Activated B cell treated with CpG ODN at 0.5 μM for 24 hours (primary cell): ENCODE measurements at places on chromosomes 5 and 9.
A peak's percentile ranks its signal among the peaks of the same experiment; 100 is the strongest.

- DNase-seq: peak; percentile 21
- no peak within 1 kb of the TSS for H3K27ac ChIP-seq
- no peaks in the 10 kb centered on the region for H3K36me3 ChIP-seq
- H3K4me1 ChIP-seq: no peaks in the 10 kb centered on the region
- peaks cover 5% of the 10 kb centered on the region for H3K27me3 ChIP-seq
Measured at GRCh38 chr9:25678147-25678666, at the start of gene TUSC1. TUSC1 (minus strand) TSS chr9:25678444; CDS start chr9:25678312, 132 bp downstream.

DNA sequence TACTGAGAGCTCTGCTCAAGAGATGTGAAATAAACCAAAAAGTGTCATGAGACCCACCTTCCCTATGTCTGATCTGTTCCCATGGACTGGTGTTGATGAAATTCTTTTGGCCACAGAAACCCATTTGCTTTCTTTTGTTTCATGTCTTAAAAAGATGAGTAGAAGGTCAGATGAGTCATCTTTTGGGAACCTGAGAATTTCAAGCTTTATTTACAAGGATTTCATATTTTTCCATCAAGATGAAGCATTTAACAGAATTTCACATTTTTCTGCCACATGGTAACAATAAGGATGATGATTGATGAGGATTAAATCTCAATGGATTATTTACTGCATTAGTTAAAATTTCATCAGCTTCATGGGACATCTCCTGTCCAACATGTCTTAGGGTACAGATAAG lies 337.8 kb downstream of the DEPDC1B start:
- no peaks in the 10 kb centered on the region for H3K36me3 ChIP-seq
- no peak overlapping the region for H3K4me3 ChIP-seq
- DNase-seq: no peak
- no peaks in the 10 kb centered on the region for H3K27me3 ChIP-seq
- H3K4me1 ChIP-seq: no peaks in the 10 kb centered on the region
- no peak overlapping the region for H3K27ac ChIP-seq

- H3K4me3 ChIP-seq: no peak overlapping the region
- DNase-seq: no peak
- peaks cover 22% of the 10 kb centered on the region for H3K27me3 ChIP-seq
- H3K27ac ChIP-seq: no peak overlapping the region
Measured at GRCh38 chr9:91844701-91845291, 105.2 kb downstream of the ROR2 start.

GRCh38 chr9:120308495-120308894 lies 271.5 kb downstream of the CDK5RAP2 start:
- no peaks in the 10 kb centered on the region for H3K4me1 ChIP-seq
- H3K27me3 ChIP-seq: peaks cover 15% of the 10 kb centered on the region
- H3K4me3 ChIP-seq: no peak overlapping the region
- H3K36me3 ChIP-seq: no peaks in the 10 kb centered on the region
- DNase-seq: no peak

GRCh38 chr9:92647671-92648473 lies 22.1 kb downstream of the IPPK start:
- H3K4me1 ChIP-seq: no peaks in the 10 kb centered on the region
- no peaks in the 10 kb centered on the region for H3K27me3 ChIP-seq
- H3K4me3 ChIP-seq: no peak overlapping the region
- no peak for DNase-seq
- H3K27ac ChIP-seq: no peak overlapping the region
- H3K36me3 ChIP-seq: peaks cover 87% of the 10 kb centered on the region

- no peak overlapping the region for H3K27ac ChIP-seq
- no peak for DNase-seq
- peaks cover 16% of the 10 kb centered on the region for H3K27me3 ChIP-seq
- no peaks in the 10 kb centered on the region for H3K36me3 ChIP-seq
- no peak overlapping the region for H3K4me3 ChIP-seq
Measured at GRCh38 chr5:156981481-156981880, 18.5 kb upstream of the TIMD4 start.

- H3K27ac ChIP-seq: no peak overlapping the region
- no peaks in the 10 kb centered on the region for H3K36me3 ChIP-seq
- no peak for DNase-seq
- H3K4me1 ChIP-seq: no peaks in the 10 kb centered on the region
- no peak overlapping the region for H3K4me3 ChIP-seq
- H3K27me3 ChIP-seq: peaks cover 2% of the 10 kb centered on the region
Measured at GRCh38 chr5:175567954-175568353, 89.6 kb downstream of the SFXN1 start.

DNA sequence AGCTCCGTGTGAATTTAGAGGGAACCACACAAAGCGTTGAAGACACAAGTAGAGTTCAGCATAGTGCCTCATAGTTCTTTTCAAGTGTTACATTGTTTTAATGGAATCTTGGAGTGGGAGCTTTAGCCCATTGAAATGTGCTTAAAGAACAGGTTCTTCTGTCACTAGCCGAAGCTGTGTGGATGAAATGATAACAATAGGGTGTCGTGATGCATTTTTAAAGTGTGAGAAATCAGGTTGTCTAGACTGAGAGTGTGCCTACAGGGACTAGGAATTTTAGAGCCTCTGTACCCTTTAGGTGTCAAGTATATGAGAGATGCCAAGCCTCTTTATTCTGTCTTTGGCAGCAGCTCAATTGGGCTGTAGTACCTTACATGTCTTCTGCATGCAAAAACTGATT lies 83.0 kb downstream of the NDUFS4 start:
- no peak for DNase-seq
- no peaks in the 10 kb centered on the region for H3K27me3 ChIP-seq
- peaks cover 44% of the 10 kb centered on the region for H3K36me3 ChIP-seq
- no peak overlapping the region for H3K27ac ChIP-seq

DNA sequence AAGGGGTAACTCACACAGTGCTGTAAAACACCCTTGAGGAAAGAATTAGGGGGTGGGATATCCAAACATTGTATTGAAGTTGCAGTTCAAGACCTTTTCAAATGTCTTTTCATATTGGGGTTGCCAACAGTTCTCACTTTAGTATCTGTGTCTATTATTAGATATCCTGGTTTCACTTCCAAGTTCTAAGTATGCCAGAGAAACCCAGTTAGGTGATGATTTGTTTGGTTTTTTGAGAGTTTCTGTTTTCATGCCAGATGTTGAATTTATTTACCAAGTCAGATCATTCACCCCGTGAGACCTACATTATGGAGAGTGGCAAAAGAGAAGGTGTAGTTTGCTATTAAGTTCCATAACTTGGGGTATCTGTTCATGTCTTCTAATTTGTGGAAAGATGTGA lies 64.5 kb downstream of the C9orf152 start:
- peak overlapping the region; percentile 91 for H3K27ac ChIP-seq
- H3K27me3 ChIP-seq: no peaks in the 10 kb centered on the region
- DNase-seq: no peak
- H3K36me3 ChIP-seq: peaks cover 68% of the 10 kb centered on the region

GRCh38 chr5:137075163-137075970 lies 423.8 kb downstream of the SPOCK1 start:
- H3K4me1 ChIP-seq: peaks cover 15% of the 10 kb centered on the region
- H3K4me3 ChIP-seq: no peak overlapping the region
- no peaks in the 10 kb centered on the region for H3K27me3 ChIP-seq
- H3K36me3 ChIP-seq: no peaks in the 10 kb centered on the region

- no peak overlapping the region for H3K27ac ChIP-seq
- no peak overlapping the region for H3K4me3 ChIP-seq
- no peak for DNase-seq
- no peaks in the 10 kb centered on the region for H3K27me3 ChIP-seq
- no peaks in the 10 kb centered on the region for H3K4me1 ChIP-seq
- no peaks in the 10 kb centered on the region for H3K36me3 ChIP-seq
Measured at GRCh38 chr9:12838546-12838945, 63.7 kb downstream of the LURAP1L start.

- peaks cover 11% of the 10 kb centered on the region for H3K4me1 ChIP-seq
- DNase-seq: no peak
- peaks cover 23% of the 10 kb centered on the region for H3K36me3 ChIP-seq
- H3K27me3 ChIP-seq: no peaks in the 10 kb centered on the region
Measured at GRCh38 chr5:113027431-113027830, 50.8 kb downstream of the DCP2 start.

- no peaks in the 10 kb centered on the region for H3K36me3 ChIP-seq
- no peak overlapping the region for H3K4me3 ChIP-seq
- H3K27ac ChIP-seq: no peak overlapping the region
- H3K4me1 ChIP-seq: peaks cover 13% of the 10 kb centered on the region
Measured at GRCh38 chr9:91186632-91187108, 175.0 kb downstream of the AUH start.

DNA sequence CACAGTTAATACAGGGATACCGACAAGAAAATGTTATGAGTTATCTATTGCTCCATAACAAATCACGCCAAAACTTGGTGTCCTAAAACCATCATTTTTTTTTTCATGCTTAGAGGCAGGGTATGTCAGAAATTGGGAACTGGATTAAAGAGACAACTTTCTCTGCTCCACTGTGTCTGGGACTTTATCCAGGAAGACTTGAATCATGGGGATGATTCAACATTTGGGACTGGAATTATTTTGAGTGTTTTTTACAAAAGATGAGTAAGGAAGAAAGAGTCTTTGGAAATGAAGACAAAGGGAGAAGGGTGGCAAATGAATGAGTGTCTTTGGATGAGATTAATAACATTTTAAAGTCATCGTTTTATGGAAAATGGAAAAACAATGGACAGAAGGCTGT lies 1883.7 kb upstream of the C9orf72 start:
- H3K4me1 ChIP-seq: no peaks in the 10 kb centered on the region
- DNase-seq: no peak
- no peaks in the 10 kb centered on the region for H3K36me3 ChIP-seq
- no peak overlapping the region for H3K27ac ChIP-seq
- H3K27me3 ChIP-seq: no peaks in the 10 kb centered on the region
- no peak overlapping the region for H3K4me3 ChIP-seq

- no peak overlapping the region for H3K27ac ChIP-seq
- no peaks in the 10 kb centered on the region for H3K4me1 ChIP-seq
- DNase-seq: no peak
- no peak overlapping the region for H3K4me3 ChIP-seq
Measured at GRCh38 chr5:86688406-86688805, 70.7 kb downstream of the COX7C start.

DNA sequence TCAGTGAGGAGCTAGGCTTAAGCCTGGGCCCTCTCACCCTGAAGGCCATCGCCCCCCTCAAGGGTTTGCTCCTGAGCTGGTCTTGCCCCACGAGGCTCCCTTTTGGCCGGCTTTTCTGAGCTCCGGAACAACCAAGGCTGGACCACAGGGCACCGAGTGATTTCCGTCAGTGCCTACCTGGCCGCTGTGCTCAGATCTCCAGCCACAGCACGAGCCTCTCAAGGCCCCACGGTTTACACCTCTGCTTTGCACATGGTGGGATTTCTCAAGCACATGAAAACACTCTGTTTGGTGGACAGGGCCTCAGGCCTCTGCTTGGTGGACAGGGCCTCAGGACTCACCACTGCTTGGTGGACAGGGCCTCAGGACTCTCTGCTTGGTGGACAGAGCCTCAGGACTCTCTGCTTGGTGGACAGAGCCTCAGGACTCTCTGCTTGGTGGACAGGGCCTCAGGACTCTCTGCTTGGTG lies 15.8 kb downstream of the CLPTM1L start:
- H3K36me3 ChIP-seq: peaks cover 77% of the 10 kb centered on the region

- no peak overlapping the region for H3K27ac ChIP-seq
- H3K4me1 ChIP-seq: no peaks in the 10 kb centered on the region
- H3K27me3 ChIP-seq: no peaks in the 10 kb centered on the region
- H3K4me3 ChIP-seq: no peak overlapping the region
- no peak for DNase-seq
- no peaks in the 10 kb centered on the region for H3K36me3 ChIP-seq
Measured at GRCh38 chr9:80197661-80198060, 625.9 kb downstream of the TLE4 start.

DNA sequence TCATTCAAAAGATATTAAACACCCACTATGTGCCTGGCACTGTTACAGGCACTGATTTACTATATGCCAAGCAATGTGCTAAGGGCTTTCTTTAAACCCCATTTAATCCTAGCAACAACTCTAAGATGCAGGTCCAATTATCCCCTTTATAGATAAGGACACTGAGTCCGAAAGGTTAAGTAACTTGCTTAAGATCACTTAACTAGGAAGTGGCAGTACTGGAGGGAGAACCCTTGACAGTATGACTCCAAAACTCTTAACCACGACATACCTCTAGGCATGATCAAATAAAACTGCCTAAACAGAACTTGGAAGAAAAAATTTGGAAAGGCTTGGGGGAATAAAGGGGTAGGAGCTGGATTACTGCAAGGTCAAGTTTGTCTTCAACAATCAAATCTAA lies 1.7 kb downstream of the RAB14 start:
- H3K4me3 ChIP-seq: peak overlapping the region; percentile 94
- peaks cover 11% of the 10 kb centered on the region for H3K36me3 ChIP-seq
- no peaks in the 10 kb centered on the region for H3K27me3 ChIP-seq
- DNase-seq: no peak
- peaks cover 70% of the 10 kb centered on the region for H3K4me1 ChIP-seq
- peak overlapping the region; percentile 57 for H3K27ac ChIP-seq

GRCh38 chr9:133737774-133738639 lies at the start of gene SARDH:
SARDH (minus strand) TSS chr9:133738352; CDS start chr9:133734173, 4,179 bp downstream.
- H3K4me3 ChIP-seq: peak within 1 kb of the TSS; percentile 65
- no peak within 1 kb of the TSS for H3K27ac ChIP-seq
- H3K36me3 ChIP-seq: no peaks in the 10 kb centered on the region
- DNase-seq: peak; percentile 49

DNA sequence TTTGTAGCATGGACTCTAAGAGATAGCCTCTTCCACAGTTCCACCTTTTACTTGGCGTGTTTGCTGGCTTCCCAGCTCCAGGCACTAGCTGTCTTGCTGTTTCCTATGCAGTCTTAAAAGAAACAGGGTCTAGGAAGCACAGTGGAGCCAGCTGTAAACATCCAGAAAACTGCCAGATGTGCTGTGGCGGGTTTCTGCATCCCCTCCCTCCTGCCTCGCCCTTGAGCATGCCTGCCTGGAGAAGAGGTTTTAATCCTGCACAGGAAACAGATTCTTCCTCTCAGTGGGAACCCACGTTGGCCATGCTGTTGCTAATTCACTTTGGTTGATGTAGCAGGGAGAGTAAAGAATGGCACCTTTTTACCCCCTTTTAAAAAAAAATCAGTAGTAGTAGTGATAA lies 121.3 kb downstream of the RPS23 start:
- no peak for DNase-seq
- H3K27me3 ChIP-seq: no peaks in the 10 kb centered on the region
- H3K4me3 ChIP-seq: no peak overlapping the region
- no peaks in the 10 kb centered on the region for H3K4me1 ChIP-seq

GRCh38 chr5:125263356-125263755 lies 516.9 kb upstream of the ZNF608 start:
- no peak for DNase-seq
- no peaks in the 10 kb centered on the region for H3K36me3 ChIP-seq
- no peak overlapping the region for H3K27ac ChIP-seq
- no peaks in the 10 kb centered on the region for H3K4me1 ChIP-seq
- no peak overlapping the region for H3K4me3 ChIP-seq

DNA sequence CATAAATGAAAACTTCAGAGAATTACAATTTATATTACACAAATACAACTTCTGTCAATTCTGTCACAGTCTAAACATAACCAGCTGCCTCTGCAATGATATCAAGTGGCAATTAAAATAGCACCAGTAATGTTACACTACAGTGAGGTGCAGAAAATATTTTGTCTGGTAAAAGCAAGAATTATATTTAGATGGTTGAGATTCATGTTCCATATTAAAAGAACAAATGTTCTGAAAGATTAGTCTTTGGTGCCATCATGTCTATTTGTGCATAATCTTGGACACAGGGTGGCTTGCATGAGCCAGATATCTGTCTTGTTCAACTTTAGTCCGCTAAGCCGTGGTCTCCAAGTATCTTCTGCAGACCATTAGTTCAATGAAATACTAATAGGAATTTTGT lies 29.0 kb upstream of the PRR16 start:
- no peaks in the 10 kb centered on the region for H3K4me1 ChIP-seq
- no peak for DNase-seq
- H3K27me3 ChIP-seq: no peaks in the 10 kb centered on the region

- H3K27me3 ChIP-seq: peaks cover 35% of the 10 kb centered on the region
- no peak for DNase-seq
- peaks cover 17% of the 10 kb centered on the region for H3K4me1 ChIP-seq
Measured at GRCh38 chr5:146877783-146878475, 628 bp downstream of the PPP2R2B start.
